ENCODE measurements at places on chromosomes 7 and 10.

GRCh38 chr7:23264916-23265458 is 18.4 kb downstream of the GPNMB start:
- no peak for DNase-seq

DNA sequence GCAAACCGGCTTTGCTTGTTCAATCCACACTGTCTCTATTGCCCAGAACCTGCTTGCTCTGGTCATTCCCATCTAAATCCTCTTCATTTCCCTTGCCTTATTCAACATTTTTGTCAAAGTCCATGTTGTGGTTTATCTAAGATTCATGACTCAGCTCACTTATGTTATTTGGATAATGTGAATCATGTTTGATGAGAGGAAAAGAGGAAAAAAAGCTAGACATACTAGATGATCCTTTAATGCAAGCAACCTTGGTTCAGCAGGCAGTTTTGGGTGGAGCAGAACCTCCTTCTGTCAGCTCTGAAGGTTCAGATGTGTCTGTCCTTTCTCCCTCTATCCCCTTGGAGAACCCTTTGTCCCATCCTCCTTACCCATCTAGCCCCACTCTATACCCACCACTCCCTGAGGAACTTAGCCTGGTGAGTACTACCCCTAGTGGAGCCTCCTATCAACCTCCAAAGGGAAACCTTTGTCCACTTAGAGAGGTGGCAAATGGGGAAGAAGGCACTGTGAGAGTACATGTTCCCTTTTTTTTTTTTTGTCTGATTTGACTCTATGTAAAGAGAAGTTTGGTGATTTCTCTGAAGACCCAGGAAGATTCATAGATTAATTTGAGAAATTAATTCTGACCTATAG is 2.1 kb upstream of the SAMD9L start:
- no peak for DNase-seq

DNA sequence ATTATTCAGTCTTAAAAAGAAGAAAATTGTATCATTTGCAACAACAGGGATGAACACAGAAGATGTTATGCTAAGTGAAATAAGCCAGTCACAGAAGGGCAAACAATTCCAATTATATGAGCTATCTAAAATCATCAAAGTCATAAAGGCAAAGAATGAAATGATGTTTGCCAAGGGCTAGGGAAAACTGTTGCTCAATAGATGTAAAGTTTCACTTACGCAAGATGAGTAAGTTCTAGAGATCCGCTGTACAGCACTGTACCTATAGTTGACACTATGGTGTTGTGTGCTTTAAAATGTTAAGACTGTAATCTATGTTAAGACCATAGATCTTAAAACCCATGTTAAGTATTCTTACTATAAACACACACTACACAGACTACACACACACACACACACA is 904.6 kb upstream of the LRRN3 start:
- no peak for DNase-seq

- DNase-seq, result no peak
Observed at GRCh38 chr7:46581268-46581667, 660.2 kb upstream of the IGFBP3 start.

DNA sequence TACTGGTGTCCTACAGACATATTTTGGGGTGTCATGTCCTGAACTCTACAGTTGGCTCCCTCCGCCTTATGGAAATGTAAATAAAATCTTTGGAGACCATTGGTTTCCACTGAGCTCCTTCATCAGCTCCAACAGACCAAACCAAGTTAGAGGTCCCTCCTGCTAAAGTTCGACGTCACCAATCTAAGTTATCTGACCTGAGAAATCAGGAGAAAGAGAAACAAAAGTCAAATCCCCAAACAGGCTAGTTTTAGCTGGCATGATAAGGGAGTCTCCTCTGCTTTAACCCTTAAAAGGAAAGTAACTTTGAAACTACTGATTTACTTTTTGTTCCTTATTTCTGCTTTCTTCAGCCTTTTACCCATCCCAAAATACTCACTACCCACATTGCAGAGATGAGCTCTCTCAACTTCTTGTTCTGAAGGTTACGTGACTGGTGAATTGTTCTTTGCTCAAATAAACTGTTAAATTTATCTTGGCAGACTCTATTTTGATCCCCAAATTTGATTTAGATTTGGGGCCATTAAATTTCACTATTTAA is 39.9 kb downstream of the AVL9 start:
- DNase-seq, result no peak

- no peak for DNase-seq
Observed at GRCh38 chr10:126017961-126018560, 121.7 kb downstream of the FANK1 start.

- no peak for DNase-seq
Observed at GRCh38 chr7:76281006-76281705, 21.3 kb upstream of the HSPB1 start.

DNA sequence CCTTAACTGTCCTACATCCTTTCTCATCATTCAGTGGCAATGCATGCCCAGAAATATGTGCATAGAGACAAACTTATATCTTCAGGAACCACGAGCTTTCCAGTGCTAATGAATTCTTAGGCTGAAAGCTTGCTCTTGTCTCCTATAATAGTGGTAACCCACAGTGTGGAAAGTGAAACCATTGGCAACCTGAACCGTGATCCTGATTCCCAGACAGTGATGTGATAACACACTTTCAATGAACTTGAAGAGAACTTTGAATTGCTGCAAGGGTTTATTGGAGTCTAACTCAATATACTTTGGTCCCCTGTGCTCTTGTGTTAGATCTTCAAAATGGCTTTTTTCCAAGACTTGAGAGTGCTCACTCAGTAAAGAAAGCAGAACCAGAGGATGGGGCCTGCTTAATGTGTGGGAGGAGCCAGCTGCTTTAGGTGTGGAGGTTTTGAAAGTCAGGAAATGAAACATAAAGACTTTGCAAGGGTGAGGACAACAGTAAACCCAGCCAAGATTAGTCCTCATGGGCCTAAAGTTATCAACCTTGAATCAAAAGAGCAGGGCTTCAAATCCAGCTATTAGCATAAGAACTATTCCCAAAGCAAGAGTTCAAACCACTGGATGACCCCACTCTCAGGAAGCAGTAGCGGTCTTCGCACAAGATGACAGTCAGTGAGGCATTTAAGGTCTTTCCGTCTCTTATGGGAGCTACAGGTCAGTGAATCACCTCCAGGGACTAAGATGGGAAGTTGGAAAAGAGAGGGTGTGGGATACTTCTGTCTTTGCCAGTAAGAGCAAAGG is 332.4 kb upstream of the NRP1 start:
- no peak for DNase-seq

DNA sequence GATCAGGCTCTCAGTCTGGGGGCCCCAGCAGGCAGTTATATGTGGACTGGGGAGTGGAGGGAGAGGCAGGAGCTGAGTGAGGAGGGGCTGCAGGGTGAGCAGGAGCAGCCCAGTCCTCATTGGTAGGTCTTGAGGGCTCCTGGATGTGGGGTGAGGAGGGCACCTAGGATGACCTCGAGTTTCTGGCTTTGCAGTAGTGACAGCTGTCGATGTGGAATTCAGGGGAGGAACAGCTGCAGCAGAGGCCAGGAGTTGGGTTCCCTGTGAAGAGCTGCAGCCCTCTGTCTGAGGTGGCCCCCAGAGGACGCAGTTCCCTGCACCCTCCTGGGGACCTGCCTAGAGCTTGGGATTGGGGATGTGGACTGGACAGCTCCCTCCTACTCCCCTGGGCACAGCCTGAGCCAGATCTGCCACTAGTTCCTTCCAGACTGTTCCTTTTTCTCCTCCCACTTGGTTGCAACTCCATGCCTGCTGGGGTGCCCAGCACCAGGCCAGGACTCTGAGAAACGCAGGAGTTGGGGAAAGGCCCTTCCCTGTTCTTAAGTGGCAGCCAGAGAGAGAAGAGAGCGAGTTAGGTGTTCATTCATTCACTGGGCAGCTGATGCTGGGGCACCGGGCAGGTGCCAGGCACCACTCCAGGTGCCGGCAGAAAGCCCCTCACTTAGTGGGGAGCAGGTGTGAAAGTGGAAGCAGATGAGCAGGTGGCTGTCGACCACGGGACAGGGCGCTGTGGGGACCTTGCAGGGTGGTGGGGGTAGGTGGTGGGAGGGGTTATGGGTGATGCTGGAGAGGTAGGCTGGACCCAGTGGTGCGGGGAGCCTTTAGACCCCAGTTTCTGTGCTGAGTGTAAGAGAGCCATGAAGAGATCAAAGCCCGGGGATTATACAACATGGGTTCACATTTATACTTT is 57.9 kb downstream of the PRF1 start:
- DNase-seq, result no peak

GRCh38 chr10:79948976-79949722 is at the start of gene SFTPD:
Gene SFTPD, minus strand, starts transcription at chr10:79949105. Its CDS starts 2,446 bp downstream, at chr10:79946659.
- peak; percentile 42 for DNase-seq

DNA sequence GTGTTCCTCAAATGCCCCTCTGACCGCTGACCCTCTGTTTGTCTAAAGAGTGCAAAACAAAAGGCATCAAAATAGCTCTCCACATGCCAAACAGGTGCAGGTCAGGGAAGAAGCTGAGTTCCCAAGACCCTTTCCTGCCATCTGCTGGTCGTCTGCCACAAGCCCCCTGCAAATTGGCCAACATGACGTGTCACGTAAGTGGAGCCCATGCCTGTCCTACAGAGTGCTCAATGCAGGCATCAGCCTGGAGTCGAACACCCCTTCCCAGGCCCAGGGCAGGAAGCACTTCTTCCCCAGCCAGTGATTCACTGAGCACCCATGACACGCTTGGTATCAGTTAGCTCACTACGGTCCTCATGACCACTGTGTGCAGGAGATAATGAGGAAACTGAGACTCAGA is 14.1 kb downstream of the TMEM72 start:
- no peak for DNase-seq

GRCh38 chr10:130854151-130854550 is 457.4 kb downstream of the TCERG1L start:
- no peak for DNase-seq

DNA sequence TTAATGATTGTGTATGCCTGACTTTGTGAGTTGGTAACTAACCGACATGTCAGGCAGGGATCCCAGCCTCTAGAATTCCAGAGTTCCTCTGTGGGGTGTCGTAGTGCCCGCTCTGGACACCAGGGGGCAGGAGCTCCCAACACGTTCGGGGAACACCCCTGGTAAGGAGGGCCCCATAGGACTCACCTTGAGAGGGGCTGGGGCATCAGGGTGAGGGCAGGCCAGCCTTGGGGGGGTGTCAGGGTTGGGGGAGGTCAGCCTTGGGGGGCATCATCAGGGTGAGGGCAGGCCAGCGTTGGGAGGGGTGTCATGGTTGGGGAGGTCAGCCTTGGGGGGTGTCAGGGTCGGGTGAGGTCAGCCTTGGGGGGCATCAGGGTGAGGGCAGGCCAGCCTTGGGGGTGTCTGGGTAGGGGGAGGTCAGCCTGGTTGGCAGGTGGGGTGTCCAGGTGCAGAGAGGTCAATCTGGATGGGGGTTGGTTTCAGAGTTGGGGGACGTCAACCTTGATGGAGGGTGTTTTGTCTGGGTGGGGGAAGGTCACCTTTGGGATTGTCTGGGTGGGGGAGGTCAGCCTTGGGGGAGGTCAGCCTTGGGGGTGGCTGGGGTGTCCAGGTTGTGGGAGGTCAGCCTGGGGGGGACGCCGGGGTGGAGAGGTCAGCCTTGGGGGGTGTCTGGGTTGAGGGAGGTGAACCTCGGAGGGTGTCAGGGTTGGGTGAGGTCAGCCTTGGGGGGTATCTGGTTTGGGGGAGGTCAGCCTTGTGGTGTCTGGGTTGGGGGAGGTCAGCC is 45.6 kb upstream of the SUN1 start:
- peak; percentile 91 for DNase-seq

DNA sequence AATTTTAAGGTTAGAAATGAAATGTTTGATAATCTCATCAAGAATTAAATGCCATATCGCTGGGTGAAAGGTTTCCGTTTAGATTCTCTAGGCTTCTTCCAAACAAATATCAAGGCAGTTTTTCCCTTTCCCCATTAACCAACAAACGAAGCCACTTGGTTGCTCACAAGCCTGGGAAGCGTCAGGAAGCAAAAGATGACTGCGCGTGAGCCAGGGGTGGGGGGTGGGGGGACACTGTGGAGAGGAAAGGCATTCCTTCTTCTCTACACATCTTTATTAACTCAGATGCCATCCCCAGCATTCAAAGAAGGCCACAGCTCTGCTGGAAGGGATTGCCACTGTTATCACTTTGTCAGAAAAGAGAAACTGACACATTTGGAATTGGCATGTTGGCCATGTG is 207.1 kb downstream of the TRIL start:
- no peak for DNase-seq

All from right cardiac atrium (tissue), 5 donors.